Stimulated activated CD4-positive, alpha-beta T cell treated with anti-CD3 and anti-CD28 coated beads, Interleukin-1b, Interleukin-23, amount 100 ng/mL, for 24 hours (primary cell): ENCODE measurements at places on chromosomes 11 and 22.

- no peak for DNase-seq
Observed at GRCh38 chr22:19075404-19075803, 46.8 kb downstream of the DGCR2 start.

DNA sequence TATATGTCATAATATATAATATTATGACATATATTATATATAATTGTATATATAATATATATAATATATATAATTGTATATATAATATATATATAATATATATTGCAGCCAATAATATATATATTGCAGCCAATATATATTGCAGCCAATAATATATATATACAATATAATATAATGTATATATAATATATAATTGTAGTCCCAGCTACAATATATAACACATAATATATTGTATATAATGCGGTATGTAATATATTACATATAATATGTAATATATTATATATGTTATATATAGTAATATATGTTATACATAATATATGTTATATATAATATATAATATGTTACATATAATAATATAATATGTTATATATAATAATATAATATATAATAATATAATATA, 5.8 kb upstream of the CELF1 start:
- no peak for DNase-seq

GRCh38 chr11:404551-405264, 10.1 kb downstream of the SIGIRR start:
- no peak for DNase-seq

GRCh38 chr11:109747839-109748238, 325.8 kb downstream of the C11orf87 start:
- no peak for DNase-seq

GRCh38 chr22:17797721-17798559, 23.7 kb upstream of the BID start:
- no peak for DNase-seq
